ENCODE measurements at places on chromosomes 6 and 20.

DNA sequence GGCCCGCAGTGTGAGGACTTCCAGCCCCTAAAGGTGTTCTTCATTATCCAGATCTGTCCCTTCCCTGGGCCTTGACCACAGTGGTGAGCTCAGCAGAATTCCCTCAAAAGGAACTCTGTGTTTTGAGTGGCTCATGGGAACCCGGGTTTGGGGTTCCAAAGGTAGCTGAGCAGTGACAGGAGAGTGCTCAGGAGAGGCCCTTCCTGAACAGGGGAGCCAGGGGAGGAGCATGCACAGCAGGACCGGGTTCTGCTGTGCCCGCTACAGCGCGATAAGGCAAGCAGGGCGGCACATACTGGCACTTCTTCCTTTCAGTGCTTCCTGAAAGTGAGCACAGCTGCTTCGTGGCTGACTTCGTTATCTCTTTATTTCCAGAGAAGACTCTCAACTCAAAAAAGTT, 88.3 kb downstream of the SSR1 start:
- no peak for DNase-seq

- DNase-seq: no peak
Measured at GRCh38 chr6:156787569-156788492, 10.7 kb downstream of the ARID1B start.

DNA sequence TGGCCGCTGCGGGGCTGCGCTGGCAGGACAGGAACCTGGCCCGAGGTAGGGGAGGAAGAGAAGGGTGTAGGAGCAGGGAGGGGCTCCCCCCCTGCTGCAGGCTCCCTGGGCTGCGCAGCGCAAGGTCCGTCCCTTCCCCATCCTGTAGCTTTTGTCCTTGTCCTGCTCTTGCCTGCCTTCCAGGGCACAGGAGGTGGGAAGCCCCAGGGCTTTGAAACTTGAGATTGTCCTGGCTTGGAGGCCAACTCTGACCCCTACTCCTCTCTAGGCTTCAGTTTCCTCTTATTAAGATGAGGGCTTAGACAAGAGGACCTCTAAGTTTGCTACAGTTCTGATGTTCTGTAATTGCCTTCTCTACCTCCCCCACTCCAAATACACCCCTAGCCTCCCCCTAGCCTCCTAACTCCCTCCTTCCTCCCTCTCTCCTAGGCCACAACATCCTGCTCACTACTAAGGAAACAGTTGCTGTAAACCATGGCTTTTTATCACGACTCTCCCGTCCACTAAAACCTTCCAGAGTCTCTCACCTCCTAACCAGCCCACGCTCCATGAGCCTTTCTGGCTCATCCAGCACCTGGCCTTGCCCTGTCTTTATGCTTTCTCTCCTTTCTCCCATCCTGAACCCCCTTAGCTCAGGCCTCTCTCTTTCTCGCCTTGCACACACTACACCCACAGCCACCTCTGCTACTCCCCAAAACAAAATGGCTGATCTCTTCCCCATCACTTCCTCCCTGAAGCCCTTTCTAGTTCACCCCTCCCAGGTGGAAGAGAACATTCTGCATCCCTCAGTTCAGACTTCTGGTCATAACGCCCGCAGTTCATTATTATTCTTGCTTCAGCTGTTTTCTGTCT, 10.2 kb downstream of the UNC5CL start:
- DNase-seq: no peak

DNA sequence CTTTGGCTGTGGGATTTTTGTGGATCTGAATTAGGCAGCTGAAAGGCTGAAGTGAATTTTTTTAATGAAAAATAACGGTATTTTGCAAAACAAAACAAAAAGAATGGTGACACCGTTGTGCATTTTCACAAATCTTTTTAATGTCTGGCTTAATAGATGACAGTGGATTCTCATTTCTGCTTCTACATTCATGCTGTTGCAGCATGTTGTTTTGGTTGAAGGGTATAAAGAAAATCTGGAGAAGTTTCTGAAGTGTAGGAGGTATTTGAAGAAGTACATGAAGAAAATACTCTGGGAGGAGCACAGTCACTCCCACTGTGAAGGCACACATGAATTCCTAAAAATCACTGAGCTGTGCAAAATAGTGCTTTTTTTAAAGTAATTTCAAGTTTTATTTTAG, 3.1 kb upstream of the MAP3K5 start:
- DNase-seq: no peak

GRCh38 chr6:106976270-106976669, 1.7 kb upstream of the CD24 start:
- no peak for DNase-seq

- no peak for DNase-seq
Measured at GRCh38 chr6:89321131-89321970, 6.3 kb upstream of the GABRR2 start.

DNA sequence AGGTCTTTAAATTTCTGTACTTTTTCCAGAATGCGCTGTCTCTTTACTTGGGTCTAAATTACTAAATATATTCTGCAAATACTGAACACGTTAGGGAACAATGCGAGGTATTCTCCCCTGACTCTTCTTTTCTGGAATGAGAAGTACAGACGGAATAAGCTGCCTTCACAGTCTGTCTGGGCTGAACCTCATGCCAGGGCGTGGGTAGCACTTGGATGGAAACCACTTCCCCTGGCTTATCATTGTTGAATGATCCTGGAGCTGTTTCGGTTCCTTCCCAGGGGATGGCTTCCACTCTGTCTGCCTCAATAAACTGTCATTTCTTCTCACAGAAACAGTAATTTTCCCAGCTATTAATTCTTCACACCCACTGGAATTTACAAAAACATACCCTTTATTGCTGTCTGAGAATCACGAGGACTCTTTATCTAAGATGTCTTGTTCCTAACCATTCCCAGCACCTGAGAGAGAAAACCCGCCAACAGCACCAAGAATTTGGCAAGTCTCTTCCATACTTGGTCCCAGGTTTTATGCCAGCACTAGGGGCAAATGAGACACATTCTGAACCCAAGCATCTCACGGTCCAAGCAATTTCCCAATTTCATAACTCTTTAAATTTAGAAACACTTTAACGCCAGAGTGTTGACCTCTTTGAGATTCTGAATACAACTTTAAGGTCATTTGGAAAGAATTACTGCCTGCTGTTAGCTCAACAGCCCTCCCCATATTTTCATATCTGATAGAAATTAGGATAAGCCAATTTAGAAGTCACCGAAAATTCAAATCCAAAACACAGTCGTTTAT, 43.2 kb upstream of the ADGRF5 start:
- no peak for DNase-seq

DNA sequence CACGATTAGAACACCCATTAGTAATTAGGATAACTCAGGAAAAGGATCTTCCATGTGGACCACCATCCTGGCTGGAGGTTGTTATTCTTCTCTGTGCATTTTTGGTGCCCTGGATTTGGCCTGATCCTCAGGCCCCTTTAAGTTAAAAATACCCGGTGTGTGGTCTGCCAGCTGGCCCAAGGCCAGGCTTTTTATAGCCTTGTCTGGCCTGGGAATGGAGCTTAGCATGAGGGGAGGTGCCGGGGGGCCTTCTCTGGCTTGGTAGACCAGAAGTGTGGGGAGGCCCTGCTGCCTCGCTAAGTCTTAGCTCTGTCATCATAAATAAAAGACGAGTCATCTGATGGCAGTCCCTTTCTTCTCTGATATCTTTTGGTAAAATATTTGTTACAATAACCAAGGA, 71.4 kb downstream of the ARID1B start:
- peak; percentile 40 for DNase-seq

DNA sequence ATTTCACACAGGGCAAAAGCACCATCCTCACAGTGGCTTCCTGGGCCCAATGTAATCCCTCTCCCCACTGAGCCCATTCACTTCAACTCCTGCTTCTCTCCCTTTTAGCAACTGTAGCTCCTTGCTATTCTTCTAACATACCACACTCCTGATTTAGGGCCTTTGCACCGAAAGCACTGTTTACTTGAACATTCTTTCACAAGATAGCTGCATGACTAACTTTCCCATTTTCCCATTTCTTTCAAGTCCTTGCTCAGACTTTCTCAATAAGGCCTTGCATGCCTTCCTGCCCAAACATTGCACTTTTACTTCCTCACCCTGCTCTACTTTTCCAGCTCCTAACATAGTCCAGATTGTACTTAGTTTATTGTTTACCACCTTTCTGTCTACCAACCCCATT, 73.0 kb downstream of the SHPRH start:
- no peak for DNase-seq

DNA sequence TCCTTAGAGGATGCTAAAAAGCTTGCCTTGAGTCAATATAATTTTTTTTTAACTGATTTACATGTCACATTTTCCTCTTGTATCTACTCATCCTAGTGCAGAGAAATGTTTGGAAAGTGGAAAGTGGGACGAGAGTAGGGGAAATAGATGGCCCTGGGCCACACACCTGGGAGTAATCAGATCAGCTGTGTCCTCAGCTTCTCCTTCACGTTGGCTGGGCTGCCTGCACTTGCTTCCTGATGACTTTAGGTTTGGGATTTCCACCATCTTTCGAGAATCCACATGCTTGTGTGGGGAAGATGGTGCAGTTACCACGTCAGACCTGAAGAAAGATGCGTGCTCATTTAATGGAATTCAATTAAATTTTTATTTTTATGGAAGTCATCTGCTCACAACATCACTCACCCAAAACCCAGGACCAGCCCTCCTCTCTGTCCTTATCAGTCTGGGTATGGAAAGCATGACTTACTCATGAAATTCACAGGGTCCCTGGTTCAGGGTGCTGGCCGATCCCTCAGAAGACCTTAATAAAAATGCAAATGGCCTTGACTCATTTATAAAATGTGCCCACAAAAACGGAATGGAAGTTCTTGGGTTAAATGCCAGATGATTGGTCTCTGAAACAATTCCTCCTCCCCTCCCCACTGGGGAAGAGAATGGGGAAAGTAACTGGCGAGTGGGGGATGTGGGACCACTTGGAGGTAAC, 74.5 kb upstream of the TIAM2 start:
- no peak for DNase-seq

DNA sequence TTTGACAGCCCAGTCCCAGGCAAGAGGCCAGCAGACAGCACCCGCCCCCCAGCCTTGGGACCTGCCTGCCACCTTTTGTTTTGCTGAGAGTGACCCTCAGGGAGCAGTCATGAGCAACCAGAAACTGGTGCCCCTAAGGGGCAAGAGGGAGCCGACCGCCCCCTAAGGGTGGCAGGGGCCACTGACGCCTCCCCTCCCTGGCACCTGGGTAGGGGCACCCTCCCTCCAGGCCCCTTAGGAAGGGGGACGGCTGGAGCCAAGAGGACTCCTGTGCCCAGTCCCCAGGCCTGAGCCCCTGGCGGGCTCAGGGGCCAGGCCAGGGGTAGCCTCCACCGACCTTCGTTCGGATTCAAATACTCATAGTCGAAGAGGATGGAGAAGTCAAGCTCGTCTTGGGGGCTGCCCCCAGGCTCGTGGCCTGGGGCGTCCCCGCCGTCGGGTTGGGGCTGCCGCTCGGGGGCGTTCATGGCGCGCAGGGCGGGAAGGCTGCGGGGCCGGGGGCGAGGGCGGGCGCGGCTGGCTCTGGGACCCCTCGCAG, 417 bp downstream of the NFATC2 start:
- no peak for DNase-seq

GRCh38 chr20:38867062-38867359, 59.2 kb upstream of the FAM83D start:
- no peak for DNase-seq

GRCh38 chr20:36398515-36398914, 92.4 kb downstream of the DLGAP4 start:
- DNase-seq: no peak

- DNase-seq: no peak
Measured at GRCh38 chr20:32611286-32611685, 26.2 kb upstream of the NOL4L start.

DNA sequence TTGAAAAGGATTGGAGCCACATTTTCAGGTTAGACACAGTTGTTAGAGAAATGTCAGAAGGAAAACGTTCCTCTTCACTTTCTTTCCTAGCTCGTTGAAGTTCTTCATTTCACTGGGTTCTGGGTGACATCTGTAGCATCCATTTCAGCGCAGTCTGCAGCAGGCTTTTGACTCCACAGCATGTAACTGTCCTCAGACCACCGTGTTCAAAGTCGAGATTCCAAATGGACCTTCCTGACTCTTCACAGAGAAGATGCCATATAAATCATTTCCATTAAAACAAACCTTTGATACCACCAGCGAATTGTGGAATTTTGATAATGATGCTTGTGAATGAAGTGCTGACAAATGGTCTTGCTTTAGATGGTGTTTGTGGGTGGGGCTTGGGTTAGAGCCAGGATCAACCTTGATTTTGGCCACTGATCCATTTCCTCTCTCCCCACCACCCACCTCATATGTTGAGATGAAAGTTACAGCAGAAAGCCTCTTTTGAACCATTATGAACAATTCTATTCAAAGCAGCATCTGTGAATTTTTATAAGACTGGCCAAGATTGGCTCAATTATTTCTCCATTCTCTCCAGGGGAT, 185.3 kb upstream of the PREP start:
- DNase-seq: no peak

GRCh38 chr6:118869350-118869749, 24.6 kb upstream of the ASF1A start:
- DNase-seq: no peak

- DNase-seq: no peak
Measured at GRCh38 chr20:1323256-1323655, 5.7 kb downstream of the SDCBP2 start.

GRCh38 chr6:137973201-137973600, 106.1 kb downstream of the TNFAIP3 start:
- no peak for DNase-seq

DNA sequence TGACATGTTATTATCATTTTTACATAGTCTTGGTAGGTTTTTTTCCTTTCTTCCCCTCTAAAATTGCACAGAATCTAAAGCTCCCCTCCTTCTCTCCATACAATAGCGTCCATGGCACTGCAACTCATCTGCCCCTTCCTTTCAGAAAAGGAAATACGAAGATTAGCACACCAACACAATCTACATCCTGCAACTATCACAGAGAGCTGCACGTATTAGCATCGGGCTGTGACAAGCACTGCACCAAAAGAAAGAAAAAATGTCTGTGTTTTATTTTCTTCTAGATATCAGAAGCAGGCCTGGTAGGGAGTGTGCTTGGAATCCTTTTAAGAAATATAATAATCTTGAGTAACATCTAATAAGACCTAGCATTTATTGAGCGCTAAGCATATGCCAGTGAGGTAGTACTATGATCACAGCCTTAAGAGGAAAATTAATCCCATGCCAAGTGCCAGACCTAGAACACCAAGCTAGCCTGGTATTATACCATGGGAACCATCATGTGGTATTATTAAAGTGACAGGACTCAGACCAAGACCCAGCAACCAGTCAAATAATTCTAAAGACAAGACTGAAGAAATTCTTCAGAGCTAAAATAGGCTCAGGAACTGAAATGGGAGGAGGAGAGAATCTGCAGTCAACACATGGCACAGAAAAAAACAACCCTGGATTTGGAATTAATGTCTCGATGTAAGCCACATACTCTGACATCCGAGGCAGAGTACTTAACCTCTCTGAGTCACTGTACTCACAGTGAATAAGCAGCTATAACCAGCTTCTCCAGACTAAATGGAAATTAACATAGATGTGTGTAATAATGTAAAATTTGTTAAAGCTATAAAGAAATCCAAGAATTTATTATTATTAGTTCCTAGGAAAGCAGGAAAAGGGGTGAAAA, 124.3 kb downstream of the IPCEF1 start:
- DNase-seq: no peak

GRCh38 chr6:95587989-95588388, 10.7 kb downstream of the MANEA start:
- no peak for DNase-seq

- no peak for DNase-seq
Measured at GRCh38 chr20:53826597-53827291, 233.1 kb upstream of the ZNF217 start.
